ENCODE measurements at places on chromosomes 1 and 21.

GRCh38 chr1:83509301-83509781 is 489.6 kb downstream of the TTLL7 start:
- no peak for DNase-seq

DNA sequence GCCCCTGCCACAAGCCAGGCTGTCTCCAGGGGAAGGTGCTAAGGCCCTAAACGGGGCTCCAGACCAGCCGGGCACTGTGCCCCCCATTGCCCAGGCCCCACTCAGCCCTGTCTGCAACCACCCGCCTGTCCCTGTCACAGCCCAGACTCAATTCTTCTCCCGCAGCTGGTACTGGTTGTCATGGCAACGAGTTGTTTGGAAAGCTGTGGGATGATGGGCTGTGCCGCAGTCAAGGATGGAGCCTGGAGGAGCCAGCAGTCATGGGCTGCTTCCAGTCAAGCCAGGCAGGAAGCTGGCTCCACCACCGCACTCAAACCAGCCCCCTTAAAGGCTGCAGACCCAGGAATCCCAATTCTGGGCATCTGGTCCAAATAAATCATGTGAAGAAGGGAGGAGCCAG is 4.2 kb downstream of the SPOCD1 start:
- DNase-seq: no peak

DNA sequence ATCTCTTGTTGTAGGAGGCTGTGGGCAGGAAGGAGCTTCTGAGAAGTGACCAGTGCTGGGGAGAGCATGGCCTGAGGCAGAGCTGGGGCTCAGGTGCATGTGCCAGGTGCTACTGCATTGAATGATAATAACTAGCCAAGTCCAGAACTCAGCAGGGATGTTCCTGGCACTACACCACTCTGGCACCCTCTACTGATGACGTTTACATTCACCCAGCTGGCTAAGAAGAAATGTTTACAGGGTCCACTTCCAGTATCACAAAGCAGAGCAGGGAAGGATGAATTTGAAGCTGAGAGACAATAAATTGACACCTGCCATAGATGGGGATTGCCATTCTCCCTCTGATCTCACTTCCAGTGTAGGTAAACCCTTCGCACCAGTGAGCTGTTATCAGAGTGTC is 411.8 kb downstream of the SETD4 start:
- no peak for DNase-seq

DNA sequence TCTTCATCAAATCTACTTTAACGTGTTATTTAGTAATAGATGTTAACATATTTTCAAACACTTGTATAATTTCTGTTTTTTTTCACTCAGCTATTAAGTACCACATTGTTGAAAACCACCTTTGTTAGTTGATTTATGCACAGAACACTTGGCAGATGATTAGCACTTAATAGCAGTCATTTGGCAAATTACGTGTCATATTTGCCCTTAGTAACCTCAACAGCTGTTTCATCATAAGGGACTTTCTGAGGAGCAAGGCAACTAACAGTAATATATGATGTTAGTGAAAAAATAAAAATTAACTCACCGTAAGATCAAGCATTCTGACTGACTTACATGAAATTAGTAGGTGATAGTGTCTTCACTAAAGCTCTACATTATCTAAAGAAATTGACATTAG is 186.4 kb downstream of the HMCN1 start:
- no peak for DNase-seq

DNA sequence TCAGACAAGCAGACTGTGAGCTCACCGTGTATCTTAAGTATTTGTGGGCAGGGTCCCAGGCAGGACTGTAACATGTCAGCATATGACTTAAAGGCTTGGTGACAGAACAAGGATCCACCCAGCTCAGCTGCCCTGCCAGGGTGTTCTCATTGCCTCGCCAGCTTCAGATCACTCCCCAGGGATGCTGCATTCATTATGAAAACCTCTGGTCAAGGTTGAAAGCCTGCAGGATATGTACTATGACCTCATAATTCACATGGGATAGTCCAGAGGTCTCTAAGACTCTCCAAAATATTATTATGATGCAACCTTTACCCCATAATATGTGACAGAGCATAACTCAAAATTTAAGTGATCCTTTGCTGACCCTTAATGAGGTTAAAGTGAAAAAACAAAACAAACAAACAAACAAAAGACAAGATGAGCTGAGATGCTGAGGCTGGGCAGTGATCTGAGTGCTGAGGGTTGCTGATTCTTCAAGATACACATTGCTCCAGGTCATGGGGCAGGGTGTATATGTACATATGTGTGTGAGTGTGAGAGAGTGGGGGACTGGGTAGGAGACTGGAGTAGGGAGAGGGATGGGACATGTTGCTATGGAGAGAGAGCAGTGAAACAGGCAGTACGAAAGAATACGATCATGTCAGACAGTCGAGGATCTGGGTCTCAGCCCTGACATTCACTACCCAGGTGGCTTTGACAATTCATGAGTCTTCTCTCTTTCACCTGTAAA is 98.8 kb upstream of the DUSP10 start:
- no peak for DNase-seq

- no peak for DNase-seq
Measured at GRCh38 chr1:41743366-41743765, 175.4 kb downstream of the HIVEP3 start.

Measured in KG1 (cell line).